ENCODE measurements at places on chromosomes 16 and 17.
A peak's percentile ranks its signal among the peaks of the same experiment; 100 is the strongest.

DNA sequence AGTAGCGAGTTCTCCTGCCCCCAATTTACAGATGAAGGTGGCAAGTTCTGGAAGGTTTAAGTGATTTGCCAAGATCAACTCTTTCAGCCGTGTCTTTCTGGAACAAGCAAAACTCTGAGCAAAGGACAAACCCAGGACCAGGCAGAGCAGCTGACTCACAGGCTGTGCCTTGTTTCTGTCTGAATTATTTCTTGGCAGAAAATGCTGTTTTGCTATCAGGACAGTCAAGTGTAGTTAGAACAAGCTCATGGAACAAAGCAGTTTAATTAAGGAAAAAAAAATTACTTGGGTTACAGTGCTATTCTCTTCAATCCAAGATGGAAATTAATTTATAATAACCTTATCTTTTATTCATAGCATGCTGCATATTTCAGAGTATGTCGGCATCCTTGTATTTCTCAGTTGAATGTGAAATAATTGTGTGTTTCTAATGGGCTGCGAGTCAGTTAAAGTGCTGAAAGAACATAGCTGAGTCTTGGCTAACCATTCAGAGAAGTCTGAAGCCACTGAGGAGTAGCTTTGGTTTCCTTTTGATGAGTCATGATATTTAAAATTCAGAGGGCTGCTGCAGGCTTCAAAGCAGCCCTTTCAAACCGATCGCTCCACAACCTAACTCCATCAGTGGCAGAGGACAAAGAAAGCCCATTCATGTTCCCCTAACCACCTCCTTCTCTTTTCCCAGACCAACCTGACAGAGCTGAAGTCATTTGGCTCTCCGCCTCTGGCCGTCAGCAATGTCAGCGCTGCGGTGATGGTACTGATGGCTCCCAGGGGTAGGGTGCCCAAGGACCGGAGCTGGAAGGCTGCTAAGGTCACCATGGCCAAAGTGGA is 143.7 kb downstream of the ZNF18 start:
- no peak for DNase-seq

DNA sequence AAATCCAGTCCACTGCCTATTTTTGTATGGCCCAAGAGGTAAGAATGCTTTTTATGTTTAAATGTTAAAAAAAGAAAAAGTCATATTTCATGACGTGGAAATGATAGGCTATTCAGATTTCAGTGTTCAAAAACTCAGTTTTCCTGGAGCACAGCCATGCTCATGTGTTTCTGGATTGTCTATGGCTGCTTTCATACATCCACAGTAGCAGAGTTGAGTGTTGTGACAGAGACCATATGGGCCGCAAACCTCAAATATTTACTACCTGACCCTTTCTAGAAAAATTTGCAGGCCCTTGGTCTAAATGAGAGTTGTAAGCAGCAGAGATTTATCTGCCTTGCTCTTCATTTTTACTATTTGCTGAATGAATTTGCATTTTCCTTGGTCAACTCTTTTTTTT is 264.1 kb downstream of the CBLN1 start:
- DNase-seq = no peak

DNA sequence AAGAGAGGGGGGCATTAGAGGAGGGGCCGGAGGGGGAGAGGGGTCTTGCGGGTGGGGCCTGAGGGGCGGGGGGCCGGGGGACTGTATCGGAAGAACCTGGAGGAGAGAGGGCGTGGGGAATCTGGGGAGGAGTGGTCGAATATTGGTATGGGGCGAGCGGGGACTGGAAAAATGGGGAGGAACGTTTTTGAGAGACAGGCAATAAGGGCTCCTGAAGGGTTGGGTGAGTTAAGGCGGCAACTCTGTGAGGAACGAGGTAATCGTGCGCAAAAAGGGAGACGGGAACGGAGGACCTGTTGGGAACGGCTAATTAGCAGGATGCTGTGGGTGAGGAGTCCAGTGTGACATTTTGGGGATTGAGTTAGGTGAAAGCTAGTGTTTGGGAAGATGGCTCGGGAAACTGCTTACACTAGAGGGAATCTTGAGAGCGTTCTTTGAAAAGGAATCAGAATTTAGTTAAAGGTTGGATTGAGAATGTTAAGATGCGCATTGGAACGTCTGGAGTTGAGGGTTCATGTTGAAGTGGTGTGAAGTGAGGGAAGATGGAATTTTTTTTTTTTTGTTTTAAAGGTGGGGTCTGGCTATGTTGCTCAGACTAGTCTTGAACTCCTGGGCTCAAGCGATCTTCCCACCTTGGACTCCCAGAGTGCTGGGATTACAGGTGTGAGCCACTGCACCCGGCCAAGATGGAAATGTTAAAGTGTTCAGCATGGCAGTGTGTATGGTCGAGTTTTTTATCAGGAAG is 662 bp downstream of the WIPF2 start:
- peak; percentile 46 for DNase-seq

GRCh38 chr16:6629110-6629509 is 703.5 kb upstream of the RBFOX1 start:
- DNase-seq = no peak

GRCh38 chr17:12618557-12618956 is 47.1 kb upstream of the MYOCD start:
- DNase-seq = no peak

- DNase-seq = no peak
Measured at GRCh38 chr17:81685108-81685507, 1.3 kb downstream of the HGS start.

GRCh38 chr16:50535506-50536257 is 12.5 kb upstream of the NKD1 start:
- no peak for DNase-seq

GRCh38 chr17:64289741-64290141 is 26.7 kb upstream of the TEX2 start:
- no peak for DNase-seq

DNA sequence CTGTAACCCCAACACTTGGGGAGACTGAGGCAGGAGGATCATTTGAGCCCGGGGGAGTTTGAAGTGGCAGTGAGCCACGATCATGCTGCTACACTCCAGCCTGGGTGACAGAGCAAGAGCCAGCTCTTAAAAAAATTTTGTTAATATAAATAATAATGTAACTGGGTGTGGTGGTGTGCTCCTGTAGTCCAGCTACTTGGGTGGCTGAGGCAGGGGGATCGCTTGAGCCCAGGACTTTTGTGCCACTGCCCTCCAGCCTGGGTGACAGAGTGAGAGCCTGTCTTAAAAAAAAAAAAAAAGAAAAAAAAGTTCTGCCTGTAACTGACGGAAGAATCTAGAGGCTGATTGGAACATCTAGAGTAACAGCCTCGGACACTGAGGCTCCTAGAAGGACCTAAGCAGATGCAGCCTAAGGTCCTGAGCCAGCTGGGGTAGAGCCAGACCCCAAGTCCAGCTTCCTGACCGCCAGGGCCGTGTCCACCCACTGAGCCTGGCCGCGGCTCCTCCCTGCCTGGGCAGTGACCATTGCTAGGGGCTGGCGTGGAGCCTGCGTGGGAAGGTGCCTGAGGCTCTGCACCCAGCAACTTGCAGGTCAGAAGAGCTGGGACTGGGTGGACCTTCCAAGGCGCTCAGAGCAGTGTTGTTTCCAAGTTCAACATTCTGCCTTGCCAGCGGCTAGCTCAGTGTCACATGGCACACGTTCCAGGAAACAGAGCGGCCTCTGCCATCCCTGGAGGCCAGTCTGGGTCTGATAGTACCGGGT is 209.4 kb upstream of the CIBAR2 start:
- peak; percentile 34 for DNase-seq

- DNase-seq = no peak
Measured at GRCh38 chr16:280552-280951, at the start of gene ARHGDIG. TSS of gene ARHGDIG (plus strand) at chr16:280591. CDS start at chr16:280681, 90 bp downstream.

DNA sequence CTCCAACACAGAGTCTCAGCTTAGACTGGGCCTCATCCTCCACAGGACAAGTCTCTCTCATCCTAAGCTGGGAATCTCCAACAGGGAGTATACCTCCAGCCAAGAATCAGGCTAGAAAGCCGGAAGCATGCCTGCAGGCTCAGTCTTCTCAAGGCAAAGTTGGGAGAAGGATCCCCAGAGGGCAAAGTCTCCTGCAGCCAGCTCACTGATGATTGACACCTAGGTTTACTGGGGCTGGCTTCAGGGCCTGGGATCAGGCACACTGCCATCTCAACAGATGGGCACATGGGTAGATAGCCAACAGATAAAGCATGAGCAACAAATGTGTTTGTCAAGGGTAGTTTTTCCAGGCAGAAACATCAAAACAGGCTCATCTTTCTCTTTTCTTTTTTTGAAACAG is 56.1 kb upstream of the TOX3 start:
- no peak for DNase-seq

- peak; percentile 14 for DNase-seq
Measured at GRCh38 chr17:10754109-10754508, 24.3 kb upstream of the TMEM220 start.

DNA sequence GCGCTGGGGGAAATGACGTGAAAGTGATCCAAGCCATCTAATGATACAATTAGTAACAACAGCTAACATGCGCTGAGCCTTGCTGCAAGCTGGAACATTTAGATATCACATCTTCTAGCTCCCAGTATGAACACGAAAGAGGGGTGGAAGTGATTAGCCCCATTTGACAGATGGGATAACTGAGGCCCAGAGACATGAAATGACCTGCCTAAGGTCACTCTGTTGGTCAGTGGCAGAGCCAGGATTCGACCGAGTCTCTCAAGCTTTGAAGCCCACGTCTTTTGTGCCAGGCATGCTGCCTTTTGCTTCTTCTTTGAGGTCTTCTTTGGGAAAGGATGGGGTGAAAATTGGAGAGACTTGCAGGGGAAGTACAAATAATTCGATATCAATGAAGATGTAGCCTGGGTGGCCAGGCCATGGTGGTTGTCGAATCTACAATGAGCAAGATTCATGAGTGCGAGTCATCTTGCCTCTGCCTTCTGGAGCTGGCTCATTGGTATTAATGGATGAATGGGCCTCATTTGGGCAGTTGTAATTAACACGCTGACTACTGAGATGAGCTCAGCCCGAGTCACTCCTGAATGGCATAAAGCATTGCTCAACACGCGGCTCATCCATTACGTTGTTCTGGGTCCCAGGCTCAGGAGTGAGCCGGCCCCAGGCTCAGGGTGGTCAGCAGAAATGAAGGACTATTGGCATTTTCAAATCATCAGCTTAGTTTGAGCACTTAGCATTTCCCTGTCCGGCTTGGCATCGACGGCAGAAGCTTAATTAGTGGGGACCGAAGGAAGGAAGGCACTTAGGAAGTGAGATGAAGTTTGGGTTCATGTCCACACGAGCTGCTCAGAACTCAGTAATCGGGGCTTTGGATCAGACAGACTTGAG is 28.0 kb upstream of the GPRC5B start:
- no peak for DNase-seq

GRCh38 chr16:3076577-3076976 is 11.1 kb downstream of the IL32 start:
- DNase-seq = no peak

DNA sequence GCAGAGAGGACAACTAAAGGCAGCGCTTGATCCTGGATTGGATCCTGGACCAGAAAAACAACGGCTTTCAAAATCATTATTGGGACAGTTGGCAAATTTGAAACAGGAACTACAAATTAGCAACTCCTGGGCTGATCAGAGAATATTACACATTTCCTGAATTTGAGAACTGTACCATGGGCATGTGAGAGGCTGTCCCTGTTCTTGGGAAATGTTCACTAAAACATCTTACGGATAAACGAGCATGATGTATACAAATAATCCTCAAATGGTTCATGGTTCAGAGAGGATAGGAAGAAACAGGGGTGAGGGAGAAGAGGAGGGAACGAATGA is 2.3 kb upstream of the ITGAE start:
- DNase-seq = no peak

DNA sequence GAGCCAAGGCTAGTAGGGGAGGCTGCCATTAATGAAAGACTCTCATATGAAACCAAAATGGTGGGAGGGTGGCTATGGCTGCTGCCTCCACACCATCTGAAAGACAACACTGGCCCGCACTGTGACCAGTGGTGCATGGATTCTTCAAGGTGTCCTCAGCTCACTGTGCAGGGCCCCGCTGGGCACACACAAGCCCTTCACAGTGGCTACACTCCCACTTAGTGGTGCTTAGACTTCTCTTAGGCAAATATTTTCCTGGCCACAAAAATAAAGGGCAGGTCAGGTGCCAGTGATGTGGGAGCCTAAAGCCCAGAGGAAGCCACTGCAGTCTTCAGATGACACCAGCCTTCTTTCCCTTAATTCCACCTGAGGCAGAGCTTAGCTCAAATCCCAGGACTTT is 38.1 kb upstream of the IRX3 start:
- no peak for DNase-seq

GRCh38 chr16:53821957-53822625 is 118.1 kb downstream of the FTO start:
- no peak for DNase-seq

DNA sequence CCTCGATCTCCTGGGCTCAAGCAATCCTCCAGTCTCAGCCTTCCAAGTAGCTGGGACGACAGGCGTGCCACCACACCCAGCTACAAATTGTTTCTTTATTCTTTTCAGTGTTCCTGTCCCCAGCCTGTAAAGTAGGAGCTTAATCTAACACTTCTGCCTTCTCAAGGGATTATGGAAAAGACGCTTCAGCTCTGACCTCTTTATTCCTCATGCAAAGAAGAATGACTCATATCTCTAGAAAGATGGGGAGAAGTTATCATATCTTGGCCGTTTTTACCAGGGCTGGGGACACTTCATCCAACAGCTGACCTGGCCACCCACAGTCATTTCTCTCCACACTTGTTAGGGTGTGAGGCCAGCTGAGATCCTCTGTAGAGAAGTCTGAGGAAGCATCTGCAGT is 172.6 kb downstream of the HAPSTR1 start:
- no peak for DNase-seq

DNA sequence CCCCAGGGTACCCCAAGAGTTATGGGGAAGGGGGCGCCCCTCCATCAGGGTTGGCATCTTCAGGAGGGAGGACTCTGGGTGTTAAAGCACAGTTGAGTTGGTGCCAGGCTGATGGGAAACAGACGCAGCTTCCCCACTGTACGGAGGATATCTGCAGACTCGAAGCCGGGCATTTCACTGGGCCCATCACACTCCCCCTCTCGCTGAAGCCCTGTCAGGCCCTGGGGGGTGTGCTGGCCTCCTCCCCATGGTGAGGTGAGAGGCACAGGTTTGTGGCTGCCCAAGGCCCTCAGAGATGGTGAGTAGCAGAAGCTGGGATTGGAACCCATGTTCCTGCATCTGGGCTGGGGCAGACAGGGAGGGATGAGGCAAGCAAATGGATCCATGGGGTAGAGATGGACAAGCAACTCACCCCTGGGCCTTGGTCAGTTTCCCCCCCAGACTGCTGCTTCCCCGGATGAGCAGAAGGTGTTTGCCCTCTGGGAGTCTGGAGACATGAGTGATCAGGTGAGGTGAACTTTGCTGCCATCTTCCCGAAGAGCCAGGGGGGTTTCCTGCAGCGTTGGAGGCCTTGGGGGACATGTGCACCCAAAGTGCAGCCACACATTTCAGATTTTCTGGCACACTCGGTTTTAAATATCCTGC is 31.0 kb downstream of the POLR3E start:
- DNase-seq = no peak

GRCh38 chr17:32297860-32298259 is 32.2 kb downstream of the RHBDL3 start:
- DNase-seq = no peak

GRCh38 chr17:48578616-48579470 is 693 bp upstream of the HOXB4 start:
- no peak for DNase-seq

DNA sequence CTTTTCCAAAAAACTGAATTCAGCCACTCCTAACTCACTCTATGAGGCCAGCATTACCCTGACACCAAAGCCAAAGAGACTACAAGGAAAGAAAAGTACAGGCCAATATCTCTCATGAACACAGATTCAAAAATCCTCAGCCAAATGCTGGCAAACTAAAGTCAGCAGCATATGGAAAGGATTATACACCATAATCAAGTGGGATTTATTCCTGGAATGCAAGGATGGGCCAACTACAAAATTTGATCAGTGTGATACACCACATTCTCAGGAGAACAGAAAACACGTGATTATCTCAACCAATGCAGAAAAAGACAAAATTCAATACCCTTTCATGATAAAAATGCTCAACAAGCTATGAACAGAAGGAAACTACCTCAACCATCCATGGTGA is 7.7 kb upstream of the AATK start:
- no peak for DNase-seq
